Stimulated activated CD8-positive, alpha-beta memory T cell treated with anti-CD3 and anti-CD28 coated beads, Interleukin-7, amount 100 ng/mL, for 1 hour (primary cell): ENCODE measurements at places on chromosomes 1 and 21.
A peak's percentile ranks its signal among the peaks of the same experiment; 100 is the strongest.

DNA sequence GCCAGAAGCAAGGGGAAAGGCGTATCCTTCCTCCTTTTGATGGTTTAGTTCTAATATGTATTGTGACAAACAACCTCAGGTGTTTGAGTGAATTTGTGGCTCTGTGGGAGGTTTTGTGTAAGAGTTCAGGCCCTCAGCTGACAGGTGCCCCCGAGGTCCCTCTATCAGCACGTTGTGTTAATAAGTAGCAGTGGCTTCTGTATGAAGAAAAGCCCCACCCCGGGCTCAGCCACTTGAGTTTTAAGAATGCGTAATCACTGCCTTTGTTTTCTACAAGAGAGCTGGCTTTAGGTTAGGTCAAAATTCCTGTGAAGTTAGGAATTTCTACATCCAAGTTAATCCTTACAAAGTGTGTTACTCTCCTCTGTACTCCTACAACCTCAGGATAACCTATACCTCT is 92.4 kb upstream of the PGBD5 start:
- no peak for DNase-seq

DNA sequence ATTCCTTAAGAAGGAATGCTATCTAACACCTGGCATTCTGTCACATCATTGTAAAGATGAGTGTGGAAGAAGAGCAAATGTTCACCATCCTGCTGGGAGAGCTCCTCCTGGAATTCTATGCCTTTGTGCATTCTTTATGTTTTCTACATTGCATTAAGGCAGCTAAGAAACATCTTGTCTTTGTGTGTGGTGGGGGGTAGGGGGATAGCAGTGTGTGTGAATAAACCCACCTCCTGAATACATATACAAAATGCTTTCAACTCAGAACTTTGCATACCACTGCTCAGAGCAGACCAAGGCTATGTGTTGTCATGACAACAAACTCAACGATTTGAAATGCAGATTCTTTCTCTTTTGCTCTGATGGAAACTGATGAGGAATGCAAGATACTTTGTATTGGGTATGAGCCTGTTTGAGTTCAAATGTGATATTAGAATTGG is 193.6 kb upstream of the KAZN start:
- DNase-seq, result no peak

DNA sequence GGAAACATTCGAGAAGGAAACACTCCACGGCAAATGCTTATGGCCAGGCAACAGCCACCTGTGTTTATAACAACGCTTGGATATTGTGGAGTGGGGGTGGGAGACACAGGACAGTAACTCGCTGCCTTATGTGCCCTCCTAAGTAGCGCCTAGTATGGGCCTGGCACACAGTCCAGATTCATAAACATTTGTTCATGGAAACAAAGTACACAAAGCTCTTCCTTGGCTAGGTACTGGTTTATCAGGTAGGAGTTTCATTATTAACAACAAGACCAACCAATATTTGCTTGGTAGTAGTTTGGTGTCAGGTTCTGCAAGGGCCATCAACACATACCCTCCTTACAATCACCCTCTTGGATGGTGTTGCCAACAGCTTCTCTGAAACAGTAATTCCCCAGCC is 23.4 kb downstream of the TMCO4 start:
- DNase-seq, result no peak

- no peak for DNase-seq
These were observed 20.9 kb downstream of the SH2D2A start for GRCh38 chr1:156795787-156796186.

DNA sequence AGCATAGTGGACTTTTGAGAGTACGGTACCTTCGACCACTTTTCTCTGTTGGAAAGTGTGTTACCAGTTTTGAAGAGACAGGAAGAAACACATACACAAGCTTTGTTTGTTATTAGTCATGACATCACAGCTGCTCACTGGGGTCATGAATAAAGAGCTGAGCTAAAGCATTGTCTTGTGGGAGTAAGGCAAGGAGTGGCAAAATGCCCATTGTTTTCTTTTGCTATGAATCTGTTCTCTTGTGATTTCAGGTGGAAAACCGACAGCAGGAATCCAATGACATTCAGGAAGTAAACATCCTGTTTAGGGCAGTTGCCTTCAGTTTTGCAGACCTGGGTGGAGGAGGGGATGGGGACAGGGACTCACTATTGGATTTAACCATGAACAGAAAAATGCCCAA is 66.2 kb downstream of the RGL1 start:
- DNase-seq, result no peak

GRCh38 chr1:24362396-24362795 is 43.2 kb downstream of the GRHL3 start:
- DNase-seq, result no peak

DNA sequence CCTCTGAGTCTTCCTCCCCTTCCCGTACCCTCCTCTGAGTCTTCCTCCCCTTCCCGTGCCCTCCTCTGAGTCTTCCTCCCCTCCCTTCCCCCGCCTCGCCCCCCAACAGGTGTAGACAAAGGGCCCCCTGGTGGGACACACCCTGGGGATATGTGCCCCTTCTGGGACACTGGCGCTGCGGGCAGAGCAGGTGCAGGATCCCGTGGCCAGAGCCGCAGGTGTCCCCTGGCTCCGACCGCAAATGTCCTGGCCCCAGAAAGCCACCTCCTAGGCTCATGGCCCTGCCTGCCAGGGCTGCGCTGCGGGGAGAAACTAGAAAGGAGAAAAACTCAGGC is 51.5 kb upstream of the ARHGEF16 start:
- no peak for DNase-seq

DNA sequence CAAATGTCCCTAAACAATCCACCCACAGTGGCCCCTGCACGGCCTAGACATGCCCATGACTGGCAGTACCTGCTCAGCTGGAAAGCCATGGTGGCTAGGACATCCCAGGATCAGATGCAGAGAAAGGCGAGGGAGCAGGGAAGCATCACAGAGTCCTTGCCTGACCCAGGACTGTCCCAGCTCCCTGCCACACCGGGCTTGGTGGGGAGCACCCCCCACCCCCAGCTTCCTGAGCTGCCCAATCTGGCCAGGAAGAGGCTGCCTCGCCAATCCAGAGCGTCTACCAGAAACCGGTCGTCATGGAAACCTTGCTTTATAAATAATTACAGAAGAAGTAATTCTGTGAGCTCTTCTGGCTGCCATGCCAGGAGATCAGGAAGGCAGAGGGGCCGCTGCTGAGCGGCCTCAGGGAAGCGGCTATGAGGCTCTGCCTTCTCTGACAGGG is 34.8 kb downstream of the ACOT7 start:
- no peak for DNase-seq

DNA sequence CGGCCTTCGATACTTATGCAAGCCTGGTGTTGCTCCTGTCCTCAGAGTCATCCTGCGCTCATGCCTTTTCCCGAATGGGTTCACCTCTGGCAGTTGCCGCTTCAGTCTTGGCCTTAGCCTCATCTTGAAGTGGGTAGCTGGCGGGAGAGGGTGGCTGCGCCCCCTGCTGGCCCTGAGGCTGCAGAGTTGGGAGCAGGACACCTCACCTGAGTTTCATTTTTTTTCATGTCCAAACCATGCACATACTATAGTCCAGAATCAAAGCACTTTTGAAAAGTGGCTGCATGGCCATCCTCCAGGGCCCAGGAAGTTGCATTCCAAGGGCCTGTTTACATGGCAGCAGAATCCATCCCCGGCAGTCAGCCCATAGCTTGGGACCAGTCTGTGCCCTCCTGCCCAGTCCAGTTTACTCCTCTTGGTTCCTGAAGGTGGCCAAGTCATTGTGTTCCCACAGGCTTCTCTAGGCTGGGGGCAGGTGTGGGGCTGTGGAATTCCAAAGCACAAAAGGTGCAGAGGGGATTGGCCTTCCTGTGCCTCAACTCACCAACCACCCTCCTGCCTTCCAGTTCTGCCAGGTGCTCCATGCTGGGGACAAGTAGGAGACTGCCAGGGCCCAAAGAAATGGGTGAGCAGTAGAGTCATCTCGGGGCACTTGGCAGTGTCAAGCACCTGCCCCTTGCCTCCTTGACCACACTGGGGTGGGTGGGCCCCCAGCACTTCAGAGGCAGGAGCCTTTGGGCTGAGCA is 44.0 kb downstream of the YARS1 start:
- peak; percentile 44 for DNase-seq

- DNase-seq, result no peak
These were observed 26.2 kb upstream of the MCOLN3 start for GRCh38 chr1:85074365-85074964.

GRCh38 chr1:162215902-162216301 is 146.4 kb downstream of the NOS1AP start:
- no peak for DNase-seq

DNA sequence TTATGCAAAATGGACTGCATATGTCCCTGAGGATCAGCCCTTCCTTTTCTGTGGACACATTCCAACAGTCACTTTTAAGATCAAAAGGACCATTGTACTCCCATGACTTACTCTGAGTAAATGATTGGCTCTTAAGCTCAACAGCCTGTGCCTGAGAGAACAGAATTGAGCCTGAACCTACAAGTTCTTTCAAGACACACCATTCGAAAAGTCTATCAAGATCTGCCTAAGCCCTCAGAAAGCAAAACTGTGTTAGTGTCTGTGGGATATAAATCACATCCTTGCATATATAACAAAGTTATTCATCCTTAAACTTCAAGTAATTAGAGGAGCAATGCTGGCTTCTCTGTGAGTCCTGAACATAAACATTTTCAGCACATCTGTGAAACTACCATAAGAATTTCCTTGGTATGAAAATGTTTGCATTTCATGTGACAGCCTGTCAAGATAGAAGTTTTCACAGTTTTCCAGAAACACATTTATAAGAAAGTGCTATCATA is 41.6 kb downstream of the PCNX2 start:
- DNase-seq, result no peak

- DNase-seq, result no peak
These were observed 49.1 kb upstream of the IFNLR1 start for GRCh38 chr1:24235921-24236788.

- DNase-seq, result no peak
These were observed 192.1 kb upstream of the DAB1 start for GRCh38 chr1:57615956-57616355.

GRCh38 chr1:186050360-186050759 is 316.2 kb downstream of the HMCN1 start:
- no peak for DNase-seq

DNA sequence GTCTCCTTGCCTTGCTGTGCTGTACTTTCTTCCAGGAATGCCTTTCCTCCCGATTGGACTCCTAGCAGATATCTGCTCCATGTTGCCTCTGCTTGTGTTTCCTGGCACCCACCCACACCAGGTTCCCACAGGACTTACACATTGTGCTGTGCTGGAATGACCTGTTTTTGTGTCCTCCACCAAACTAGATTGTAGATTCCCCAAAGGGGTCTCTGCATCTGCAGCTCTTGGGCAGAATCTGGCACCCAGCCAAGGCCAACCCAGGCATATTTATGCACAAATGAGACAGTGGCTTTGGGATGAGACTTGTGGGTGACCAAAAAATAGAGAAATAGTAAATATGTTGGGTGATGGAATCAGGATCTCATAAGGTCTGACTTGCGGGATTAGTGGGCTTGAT is 278.2 kb downstream of the RRAGC start:
- DNase-seq, result no peak

DNA sequence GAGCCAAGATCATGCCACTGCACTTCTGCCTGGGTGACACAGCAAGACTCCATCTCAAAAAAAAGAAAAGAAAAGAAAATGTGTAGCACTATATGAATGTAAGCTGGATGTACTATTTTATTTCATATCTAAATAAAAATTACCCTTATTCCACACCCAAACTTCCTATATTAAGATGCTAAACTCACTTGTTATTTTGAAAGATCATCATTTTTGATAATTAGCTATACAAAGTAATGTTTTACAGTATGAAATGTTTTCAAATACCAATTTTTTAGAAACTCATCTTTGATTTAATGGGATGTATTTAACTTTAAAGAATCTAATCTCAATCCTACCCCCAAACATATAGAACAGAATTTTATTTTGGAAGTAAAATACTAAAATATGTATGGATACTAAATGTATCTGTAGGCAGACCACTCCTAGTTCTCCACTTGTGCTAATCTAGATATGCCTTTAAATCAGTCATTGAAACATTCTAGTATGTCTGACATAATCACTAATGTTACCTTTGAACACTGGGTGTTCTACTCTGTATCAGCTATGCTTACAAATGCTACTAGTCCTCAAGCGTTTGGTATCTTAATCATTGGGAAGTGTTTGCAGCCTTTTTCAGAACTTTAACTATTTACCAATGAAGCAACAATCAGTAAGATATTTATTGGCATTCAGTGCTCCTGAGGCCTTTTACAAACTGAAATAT is 12.9 kb downstream of the MIER1 start:
- no peak for DNase-seq

DNA sequence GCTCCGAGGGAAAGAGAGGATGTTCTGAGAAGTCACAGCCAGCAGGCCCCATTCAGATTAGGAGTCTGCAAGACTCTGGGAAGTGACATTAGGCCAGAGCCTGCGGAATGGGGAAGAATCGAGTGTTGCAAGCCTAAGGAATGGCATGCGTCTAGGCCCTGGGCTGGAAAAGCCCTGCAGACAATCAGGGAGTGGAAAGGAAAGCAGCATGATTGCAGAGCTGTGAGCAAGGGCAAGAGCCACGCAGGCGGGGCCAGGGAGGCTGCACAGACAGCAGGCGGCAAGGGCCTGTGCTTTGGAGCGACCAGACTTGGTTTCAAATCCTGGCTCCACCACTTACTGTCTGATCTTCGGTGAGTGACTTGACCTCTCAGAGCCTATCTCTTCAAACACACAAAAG is 118.2 kb downstream of the RRAGC start:
- DNase-seq, result no peak

- DNase-seq, result no peak
These were observed 20.3 kb upstream of the CSF1 start for GRCh38 chr1:109890115-109890953.
